ENCODE measurements at places on chromosomes 1 and 21. TPM values are rescaled to one million over a fixed set of nuclear protein-coding genes. Genes with fewer than 3 reads are reported as not detected.

The ZYG11A gene
- 2.0 TPM for total RNA-seq

The SERPINC1 gene
- not detected for total RNA-seq

The DLGAP3 gene
- total RNA-seq, result 0.16 TPM

DNA sequence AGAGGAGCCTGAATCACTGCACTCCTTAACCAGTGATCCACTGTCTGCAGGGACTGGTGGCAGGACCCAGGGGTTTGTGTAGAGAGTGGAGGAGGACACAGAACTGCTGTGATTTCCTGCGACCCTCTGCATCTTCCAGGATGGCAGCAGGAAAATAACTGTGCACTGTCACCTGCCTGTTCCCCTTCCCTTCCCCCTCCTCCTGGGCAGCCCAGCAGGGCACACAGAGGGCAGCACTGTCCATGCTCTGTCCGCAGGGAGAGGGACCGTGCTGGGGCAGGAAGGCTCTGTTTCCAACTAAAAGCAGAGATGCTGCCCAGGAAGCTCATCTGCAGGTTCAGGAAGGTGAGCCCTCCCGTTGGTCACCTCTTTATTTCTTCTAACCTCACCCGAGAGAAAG is 168.7 kb downstream of the ZBTB18 start:
- DNase-seq, result no peak

DNA sequence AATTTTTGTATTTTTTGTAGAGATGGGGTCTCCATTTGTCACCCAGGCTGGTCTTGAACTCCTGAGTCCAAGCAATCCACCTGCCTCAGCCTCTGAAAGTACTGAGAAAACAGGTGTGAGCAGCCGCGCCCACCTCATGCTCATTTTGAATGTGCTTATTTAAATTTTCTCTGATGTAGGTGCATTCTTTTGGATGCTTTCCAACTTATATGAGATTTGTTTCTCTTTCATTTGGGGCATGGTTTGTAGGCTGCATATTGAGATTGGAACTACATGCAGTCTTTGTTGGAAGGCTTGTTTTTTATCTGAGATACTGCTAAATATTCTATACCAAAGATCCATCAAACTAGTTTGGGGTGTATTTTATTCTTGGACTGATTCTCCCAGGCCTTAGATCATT is 81.0 kb upstream of the IVNS1ABP start:
- no peak for DNase-seq

DNA sequence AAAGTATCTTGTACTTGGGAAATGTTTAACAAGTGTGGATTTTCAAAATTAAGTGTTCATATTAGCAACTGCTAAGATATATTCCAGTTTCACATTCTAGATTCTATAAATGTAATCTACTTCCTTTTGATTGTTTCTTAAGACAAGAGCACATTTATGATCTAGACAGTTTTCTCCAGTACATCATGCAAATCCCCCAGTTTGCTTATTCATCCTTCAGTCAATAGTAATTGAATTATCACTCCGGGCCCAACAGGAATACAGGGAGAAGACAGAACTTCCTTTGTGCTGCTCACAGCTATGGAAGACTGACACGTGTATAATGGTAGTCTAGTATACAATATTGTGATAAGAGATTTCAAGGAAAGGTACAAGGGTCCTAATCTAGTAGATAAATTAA is 14.5 kb downstream of the PLA2G4A start:
- DNase-seq, result no peak

DNA sequence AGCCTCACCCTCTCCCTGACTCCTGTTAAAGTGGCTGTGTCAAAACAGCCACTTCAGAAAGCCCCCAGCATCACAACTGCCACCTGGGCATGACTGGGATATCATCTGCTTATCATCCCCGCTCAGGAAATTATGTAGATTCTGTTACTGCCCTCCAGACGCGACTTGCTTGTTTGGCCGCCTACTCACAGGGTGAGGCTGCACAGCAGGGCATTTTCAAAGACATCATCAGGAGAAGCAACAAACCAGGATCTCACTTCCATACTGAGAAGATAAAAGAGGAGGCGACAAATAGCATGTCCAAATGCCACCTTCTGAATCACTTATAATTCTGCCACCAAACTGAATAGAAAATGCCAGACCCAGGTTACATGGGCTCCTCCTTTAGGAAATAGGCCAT is 94.8 kb downstream of the MIS18A start:
- DNase-seq, result no peak

All from breast epithelium (tissue), 4 donors.